ENCODE measurements at places on chromosomes 7 and 10.

GRCh38 chr10:84334811-84335210 lies 6.4 kb downstream of the CCSER2 start:
- no peak for DNase-seq

GRCh38 chr10:129140921-129141885 lies 325.8 kb upstream of the MGMT start:
- DNase-seq, result no peak

- no peak for DNase-seq
Measured at GRCh38 chr10:86878983-86879713, 78.3 kb downstream of the MMRN2 start.

GRCh38 chr7:139854803-139855497 lies 25.9 kb downstream of the TBXAS1 start:
- DNase-seq, result no peak

GRCh38 chr10:60473557-60473956 lies 83.9 kb upstream of the ANK3 start:
- no peak for DNase-seq

- no peak for DNase-seq
Measured at GRCh38 chr7:56083150-56083785, 9.5 kb downstream of the PHKG1 start.

DNA sequence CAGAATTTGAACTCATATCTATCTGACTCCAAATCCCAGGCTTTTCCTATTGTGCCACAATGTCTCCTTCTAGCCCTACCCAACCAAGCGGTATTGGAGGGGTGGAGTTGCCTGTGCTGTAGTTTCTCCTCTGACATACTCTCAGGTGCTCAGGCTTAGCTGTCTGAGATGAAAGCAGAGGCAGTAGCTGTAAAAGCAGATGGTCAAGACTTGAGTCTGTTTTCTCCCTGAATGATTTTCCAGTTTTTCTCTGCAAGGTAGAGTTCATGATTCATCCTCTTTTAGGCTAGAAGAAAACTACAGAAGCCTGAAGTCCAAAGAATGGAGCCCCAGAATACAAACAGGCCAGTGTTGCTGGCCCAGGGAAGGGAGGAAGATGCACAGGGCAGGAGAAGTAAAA lies 130.0 kb downstream of the PDE1C start:
- DNase-seq, result no peak

- no peak for DNase-seq
Measured at GRCh38 chr7:109782806-109783205, 1213.1 kb downstream of the DNAJB9 start.

GRCh38 chr7:55122263-55122662 lies 103.4 kb downstream of the EGFR start:
- DNase-seq, result no peak

GRCh38 chr7:2111568-2111967 lies 121.2 kb downstream of the MAD1L1 start:
- no peak for DNase-seq

- DNase-seq, result no peak
Measured at GRCh38 chr7:142439739-142440138, 181.9 kb upstream of the PRSS58 start.

- DNase-seq, result peak; percentile 95
Measured at GRCh38 chr7:99380823-99381663, 6.5 kb downstream of the ARPC1B start.

- no peak for DNase-seq
Measured at GRCh38 chr7:102047167-102047566, 229.7 kb downstream of the CUX1 start.

- DNase-seq, result no peak
Measured at GRCh38 chr10:19929506-19930140, 113.4 kb downstream of the PLXDC2 start.

DNA sequence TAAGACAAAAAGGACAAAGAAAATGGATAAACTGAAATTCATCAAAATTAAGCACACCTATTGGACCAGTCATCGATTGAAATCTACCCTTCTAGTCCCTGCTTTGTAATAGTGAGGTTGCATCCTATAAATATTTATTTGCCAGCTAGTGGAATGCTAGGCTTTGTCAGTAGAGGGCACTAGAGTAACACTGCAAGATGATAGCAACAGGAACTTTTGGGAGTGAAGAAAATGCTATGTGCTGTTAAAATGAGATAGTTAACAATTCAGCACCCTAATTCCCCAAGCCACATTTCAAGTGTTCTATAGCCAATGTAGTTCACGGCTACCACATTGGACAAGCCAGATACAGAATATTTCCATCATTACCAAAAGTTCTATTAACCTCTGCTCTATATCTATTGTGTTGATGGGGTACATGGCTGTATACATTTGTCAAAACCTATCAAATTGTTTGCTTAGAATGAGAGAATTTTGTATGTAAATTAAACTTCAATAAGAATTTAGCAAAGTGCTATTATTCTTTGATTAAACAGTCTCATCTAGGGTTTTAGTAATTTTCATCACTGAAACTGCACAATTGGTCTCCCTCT lies 69.8 kb downstream of the LSMEM1 start:
- no peak for DNase-seq

GRCh38 chr7:96737545-96738050 lies 28.0 kb upstream of the SEM1 start:
- DNase-seq, result no peak

GRCh38 chr10:100506596-100507356 lies 12.9 kb downstream of the SEC31B start:
- no peak for DNase-seq

- no peak for DNase-seq
Measured at GRCh38 chr7:82818171-82818570, 344.5 kb downstream of the PCLO start.

DNA sequence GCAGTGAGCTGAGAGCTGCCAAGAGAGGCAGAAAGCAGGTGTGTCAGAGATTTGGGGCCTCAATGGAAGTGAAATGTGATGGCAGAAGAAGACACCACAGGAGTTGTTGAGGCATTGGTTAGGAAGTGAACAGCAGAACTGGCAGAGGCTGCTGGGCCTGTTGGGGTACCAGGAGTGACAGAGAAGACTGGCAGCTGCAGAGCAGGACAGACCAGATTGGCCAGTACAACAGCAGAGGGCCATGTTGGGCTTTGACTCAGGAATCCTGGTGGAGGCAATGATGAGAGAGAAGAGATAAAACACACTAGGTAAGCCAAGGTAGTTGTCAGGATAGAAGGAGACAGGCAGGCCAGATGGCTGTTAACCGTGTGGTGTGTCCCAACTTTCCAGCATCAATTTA lies 19.9 kb upstream of the HERPUD2 start:
- DNase-seq, result no peak

GRCh38 chr10:80985102-80985501 lies 447.4 kb downstream of the SH2D4B start:
- no peak for DNase-seq

GRCh38 chr10:28743576-28743975 lies 66.3 kb downstream of the BAMBI start:
- DNase-seq, result no peak

GRCh38 chr7:83117466-83117865 lies 45.2 kb downstream of the PCLO start:
- DNase-seq, result no peak

DNA sequence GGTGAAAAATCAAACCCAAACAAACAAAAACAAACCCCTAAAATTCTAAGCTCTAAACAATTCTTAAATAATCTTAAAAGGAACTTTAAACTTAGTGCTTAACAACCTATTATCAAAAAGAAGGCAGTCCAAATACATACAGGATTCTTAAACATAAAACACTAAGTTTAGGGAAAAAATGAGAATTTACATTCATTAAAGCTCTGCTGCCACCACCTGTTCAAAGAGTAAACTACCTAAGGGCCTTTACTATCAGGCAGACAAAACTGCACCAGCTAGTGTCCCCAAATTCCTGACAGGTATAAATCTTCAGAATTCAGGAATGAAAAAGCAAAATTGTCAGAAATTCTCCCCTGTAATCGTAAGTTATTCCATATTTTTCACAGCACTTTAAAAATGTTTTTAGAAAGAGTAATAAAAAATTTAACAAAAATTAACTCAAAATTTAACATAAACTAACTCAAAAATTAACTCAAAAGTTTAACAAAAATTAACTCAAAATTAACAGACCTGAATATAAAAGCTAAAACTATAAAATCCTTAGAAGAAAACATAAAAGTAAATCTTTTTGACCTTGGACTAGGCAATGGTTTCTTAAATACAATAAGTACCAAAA lies 55.1 kb downstream of the PDZD8 start:
- DNase-seq, result peak; percentile 45

GRCh38 chr10:84946904-84947303 lies 618.5 kb downstream of the CCSER2 start:
- DNase-seq, result no peak

- DNase-seq, result peak; percentile 28
Measured at GRCh38 chr10:48289501-48290238, 15.2 kb upstream of the FRMPD2 start.

GRCh38 chr10:79420974-79421688 lies 24.3 kb downstream of the ZCCHC24 start:
- no peak for DNase-seq

DNA sequence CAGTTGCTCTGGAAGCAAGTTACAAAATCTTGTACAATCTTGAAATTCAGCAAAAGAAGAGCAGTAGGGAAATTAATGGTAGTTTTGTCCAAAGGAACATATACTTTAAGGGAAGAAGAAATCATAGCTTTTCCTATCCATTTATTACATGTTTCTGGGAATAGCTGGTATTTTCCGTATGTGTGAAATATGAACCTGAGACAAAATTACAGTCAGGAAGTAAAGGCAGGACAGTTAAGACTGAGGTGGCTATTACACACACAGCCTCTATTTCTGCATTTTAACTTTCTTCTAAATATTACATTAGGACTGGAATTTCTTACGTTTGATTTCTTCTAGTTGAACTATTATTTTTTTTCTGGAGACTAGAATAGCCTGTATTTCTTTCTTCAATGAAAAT lies 1197.3 kb downstream of the SORCS3 start:
- no peak for DNase-seq

DNA sequence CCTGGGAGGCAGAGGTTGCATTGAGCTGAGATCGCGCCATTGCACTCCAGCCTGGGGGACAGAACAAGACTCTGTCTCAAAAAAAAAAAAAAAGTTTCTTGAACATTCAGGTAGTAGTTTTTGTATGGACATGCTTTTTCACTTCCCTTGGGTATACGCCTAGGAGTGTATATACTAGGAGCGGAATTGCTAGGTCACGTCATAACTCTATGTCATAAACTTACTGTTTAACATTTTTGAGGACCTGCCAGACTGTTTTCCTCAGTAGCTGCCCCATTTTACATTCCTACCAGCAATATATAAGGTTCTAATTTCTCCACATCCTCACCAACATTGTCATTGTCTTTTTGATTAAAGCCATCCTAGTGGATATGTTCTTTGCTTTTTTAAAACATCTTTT lies 51.6 kb downstream of the MKI67 start:
- DNase-seq, result no peak

GRCh38 chr7:2521952-2522591 lies 2.5 kb downstream of the LFNG start:
- DNase-seq, result peak; percentile 39

DNA sequence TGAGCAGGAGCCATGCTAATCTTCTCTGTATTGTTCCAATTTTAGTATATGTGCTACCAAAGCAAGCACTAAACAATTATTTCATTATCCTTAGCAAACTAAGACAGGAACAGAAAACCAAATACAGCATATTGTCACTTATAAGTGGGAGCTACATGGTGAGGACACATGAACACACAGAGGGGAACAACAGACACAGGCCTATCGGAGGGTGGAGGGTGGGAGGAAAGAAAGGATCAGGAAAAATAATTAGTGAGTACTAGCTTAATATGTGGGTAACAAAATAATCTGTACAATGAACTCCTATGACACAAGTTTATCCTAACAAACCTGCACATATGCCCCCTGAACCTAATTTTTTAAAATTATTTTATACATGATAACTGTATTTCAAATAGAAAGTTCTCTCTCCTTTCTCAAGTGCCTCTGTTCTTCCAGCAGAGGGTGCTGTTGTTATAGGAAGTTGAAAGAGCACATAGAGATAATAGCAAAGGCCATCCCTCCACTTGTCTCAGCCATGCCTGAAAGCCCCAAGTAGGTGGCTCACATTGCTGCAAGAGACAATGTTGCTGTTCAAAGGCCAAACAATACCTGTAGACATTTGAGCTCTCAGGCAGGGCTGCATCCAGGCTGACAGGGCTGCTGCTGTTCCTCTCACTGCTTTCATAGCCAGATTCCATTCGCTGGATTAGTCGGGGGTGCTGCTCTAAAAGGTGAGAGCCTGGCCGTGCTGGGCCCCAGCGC lies 33.4 kb upstream of the PPP3CB start:
- DNase-seq, result peak; percentile 19

GRCh38 chr10:98433371-98433770 lies 13.4 kb downstream of the HPS1 start:
- DNase-seq, result no peak

DNA sequence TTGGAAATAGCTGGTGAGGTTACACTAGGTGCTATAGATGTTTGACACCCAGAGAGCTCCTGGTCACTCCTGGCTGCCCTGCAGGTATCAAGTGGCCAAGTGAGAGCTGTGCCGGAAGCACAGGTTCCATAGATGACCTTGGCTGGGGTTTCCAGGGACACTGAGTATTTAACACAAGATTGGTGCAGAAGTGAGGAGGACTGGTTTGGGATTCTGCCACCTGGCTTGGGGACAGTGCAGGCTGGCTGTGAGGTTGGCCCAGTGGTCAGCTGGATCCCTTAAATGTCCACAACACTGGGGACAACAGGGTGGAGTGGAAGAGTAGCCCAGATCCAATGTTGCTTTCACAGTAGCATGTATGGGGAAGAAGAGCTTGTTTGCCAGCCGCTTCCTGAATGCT lies 5.3 kb upstream of the ACHE start:
- DNase-seq, result no peak

GRCh38 chr10:71085689-71086438 lies 126.5 kb upstream of the UNC5B start:
- no peak for DNase-seq

Measured in CD4-positive, alpha-beta T cell (primary cell).